ENCODE measurements at places on chromosomes 6 and 20.

DNA sequence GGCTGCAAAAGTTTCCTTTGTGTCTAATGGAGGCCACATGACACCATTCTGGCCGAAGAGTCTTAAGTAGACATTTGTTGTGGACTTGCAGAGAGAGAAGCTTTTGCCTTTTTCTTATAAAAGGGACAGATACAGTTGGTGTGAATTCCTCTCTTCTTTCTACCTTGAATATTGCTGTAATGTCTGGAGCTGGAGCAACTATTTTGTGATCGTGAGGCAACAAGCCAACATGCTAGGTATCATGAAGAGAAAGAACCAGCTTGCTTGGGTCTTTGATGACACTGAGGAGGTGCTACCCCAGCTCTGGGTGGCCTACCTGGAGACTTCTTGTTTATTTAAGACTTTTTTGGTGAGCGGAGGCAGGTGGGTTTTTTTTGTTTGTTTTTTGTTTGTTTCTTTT is 16.3 kb upstream of the SYNJ2 start:
- DNase-seq, result no peak

DNA sequence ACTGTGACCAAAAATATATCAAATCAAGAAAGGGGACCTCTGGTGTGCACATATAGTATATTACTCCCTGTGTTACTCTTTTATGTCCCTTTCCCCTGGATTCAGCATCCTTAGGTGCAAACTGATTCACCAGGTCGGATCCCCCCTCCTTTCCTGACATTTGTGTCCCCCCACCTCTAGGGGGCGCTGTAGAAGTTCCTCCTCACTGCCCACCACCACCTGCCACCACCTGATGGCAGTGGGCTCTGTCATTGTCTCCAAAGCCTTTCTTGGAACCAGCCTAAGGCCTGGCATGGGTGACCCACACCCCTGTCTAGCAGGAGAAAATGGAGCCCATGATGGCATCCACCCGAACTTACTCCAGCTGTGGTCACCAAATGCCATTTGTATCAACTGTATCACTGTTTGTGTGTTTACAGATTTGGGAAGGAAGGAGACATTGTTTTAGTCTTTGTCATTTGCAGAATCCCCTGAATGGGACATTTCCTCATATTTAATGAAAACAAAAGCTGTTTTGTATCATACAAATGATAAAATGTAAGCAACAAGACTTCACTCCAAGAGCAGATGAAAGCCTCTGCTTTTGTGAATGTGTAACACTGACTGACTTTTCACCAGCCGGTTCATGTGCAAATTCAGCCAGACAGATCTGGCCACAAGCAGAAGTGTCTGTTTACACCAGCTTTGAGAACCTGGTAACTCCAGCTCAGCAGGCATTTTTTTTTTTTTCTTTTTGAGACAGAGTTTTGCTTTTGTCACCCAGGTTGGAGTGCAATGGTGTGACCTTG is 66.2 kb downstream of the ARMC2 start:
- peak; percentile 47 for DNase-seq

GRCh38 chr20:62860391-62860923 is 1.2 kb downstream of the TCFL5 start:
- DNase-seq, result no peak

- DNase-seq, result no peak
These were observed 233.4 kb downstream of the EYA4 start for GRCh38 chr6:133474516-133474915.

Data from activated CD4-positive, alpha-beta T cell treated with anti-CD3 and anti-CD28 coated beads, Interleukin-2, amount 50 U/mL, for 48 hours (primary cell).